ENCODE measurements at places on chromosomes 12 and 14.

GRCh38 chr14:72740504-72740961 is 153.4 kb downstream of the DPF3 start:
- no peak for DNase-seq

GRCh38 chr12:94207849-94208621 is 59.7 kb downstream of the PLXNC1 start:
- no peak for DNase-seq

- no peak for DNase-seq
Observed at GRCh38 chr14:61599942-61600341, 95.4 kb upstream of the HIF1A start.

DNA sequence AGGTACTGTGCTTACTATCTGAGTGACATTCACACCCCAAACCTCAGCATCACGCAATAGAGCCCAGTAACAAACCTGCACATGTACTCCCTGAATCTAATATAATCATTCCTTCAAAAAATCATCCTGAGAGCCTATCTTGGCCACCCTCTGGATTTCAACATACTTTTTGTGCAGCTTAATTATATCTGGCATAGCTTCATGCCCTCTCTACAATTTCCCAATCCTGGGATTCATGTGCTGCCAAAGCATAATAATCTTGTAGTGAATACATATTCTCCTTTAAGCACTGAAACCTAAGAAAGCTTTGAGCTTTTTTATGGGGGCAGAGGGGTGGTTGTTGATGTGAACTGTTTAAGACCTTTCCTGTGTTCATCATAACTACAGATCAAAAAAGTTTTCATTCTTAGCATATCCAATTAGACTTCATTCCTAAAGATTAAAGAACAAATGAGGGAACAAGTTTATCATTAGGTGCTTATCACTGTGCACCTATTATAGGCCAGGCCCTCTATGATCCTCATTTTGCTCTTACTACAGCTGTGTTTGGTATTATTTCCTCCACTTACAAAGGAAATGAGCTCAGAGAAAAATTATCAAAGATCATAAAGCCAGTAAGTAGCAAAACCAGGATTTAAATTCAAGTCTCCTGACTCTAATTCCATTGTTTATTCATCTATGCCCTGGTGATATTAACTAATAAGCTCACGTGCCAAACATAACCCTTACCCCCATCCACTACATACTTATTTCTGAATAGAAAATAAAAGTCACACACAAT is 51.2 kb downstream of the SINHCAF start:
- no peak for DNase-seq

DNA sequence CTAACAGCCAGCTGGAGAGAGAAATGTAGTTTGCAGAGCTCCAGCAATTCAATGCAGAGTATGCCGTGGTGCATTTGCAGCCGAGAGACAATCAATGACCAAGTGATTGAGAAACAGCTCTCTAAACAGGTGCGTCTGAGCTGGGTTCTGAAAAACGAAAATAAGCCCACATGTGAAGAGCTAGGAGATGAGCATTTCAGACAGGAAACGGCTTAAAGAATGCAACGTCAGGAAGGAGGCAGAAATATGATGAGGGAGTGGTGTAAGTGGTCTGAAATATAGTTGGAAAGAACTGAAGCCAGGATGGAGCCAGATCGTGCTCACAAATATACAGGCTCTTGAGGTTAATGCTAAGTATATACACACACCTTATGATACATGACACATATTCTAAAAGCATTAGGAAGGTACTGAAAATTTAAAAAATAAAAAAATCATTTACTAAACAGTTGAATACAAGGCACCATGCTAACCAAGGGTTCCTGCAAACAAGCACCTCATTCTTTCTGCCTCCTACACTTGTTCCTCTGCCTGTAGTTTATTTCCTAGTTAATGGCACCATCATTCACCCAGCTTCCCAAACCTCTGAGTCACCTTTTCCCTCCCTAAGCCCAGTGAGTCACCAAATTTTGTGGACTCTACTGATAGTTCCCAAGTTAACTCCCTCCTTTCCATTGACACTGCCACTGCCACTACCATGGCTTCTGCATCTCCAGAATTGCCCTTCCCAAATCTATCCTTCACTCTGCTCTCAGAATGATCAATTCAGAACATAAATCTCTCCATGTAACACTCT is 2.3 kb upstream of the GARIN2 start:
- no peak for DNase-seq

GRCh38 chr12:5873281-5873919 is 71.7 kb downstream of the ANO2 start:
- DNase-seq = no peak

DNA sequence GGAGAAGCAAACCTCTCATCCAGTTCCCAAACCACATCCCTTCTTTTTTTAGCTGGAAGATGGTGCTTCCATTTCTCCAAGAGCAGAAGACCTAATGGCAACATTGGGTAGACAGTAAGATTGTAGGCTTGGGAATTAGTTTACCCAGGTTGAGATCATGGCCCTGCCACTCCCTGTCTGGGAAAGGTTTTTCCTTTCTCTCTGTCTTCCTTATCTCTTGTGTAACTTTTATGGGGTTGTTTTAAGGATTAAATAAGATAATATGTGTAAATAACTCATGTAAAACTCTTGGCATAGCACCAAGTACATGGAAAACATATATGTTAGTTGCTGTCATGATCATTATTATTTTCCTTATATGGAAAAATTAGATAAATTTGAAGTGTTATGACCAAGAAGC is 23.2 kb upstream of the PSMA6 start:
- DNase-seq = no peak

DNA sequence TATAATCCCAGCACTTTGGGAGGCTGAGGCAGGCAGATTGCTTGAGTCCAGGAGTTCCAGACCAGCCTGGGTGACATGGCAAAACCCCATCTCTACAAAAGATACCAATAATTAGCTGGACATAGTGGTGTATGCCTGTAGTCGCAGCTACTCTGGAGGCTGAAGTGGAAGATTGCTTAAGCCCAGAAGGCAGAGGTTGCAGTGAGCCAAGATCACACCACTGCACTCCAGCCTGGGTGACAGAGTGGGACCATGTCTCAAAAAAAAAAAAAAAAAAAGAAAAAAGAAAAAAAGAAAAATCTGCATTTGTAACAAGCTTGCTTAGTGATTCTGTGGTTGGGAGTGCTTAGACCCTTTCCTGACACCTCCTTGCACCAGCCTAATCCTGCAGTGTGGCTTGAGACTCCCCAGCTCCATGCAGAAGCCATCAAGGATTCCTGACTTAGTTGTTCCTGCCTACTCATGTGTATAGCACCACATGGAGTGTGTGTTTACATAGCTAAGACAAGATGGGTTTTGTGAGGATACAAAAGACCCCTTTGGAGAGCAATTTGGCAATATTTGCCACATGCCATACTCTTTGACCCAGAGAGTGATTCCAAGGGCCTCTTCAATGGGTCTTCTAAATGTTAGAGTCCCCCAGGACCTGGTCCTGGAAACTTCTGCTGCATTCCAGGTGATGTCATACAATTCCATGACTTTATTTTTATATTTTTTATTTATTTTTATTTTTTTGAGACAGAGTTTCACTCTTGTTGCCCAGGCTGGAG is 5.1 kb upstream of the TMED10 start:
- DNase-seq = no peak

DNA sequence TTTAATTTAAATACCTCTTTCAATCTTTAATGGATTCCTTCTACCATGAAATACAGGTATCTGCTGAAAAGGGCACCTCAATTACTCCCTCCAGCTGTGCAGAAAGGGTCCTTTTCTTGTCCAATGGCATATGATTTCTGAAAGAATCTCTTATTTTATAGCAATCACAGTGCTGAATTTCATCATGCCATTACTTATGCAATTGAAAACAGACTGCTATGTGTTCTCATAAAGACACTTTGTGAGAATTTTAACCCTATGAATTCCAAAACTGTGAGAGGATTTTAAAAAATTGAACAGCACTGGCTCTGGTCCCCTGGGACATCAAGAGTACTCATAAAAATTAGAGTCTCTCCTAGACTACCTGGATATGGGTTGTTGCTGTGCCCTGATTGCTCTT is 45.9 kb upstream of the CNOT2 start:
- DNase-seq = no peak

DNA sequence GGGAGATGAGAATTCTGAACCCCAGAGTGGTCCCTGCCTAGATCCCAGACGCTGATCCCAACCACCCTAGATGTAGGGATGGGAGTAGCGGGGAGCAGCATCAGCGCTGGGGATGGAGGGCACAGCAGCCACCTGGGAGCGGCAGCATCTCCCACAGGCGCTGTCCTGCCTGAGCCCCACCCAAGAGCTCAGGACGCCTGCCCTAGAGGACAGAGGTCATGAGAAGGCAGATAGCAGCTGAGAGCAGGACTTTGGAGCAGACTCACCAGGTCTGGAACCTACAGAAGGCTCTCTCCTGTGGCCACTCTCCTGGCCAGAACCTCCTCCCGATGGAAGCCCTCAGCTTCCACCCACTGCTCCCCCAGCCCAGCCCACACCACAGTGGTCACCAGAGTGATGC is 7.2 kb downstream of the CCDC85C start:
- DNase-seq = no peak

- no peak for DNase-seq
Observed at GRCh38 chr12:71731439-71732356, 23.0 kb upstream of the RAB21 start.

DNA sequence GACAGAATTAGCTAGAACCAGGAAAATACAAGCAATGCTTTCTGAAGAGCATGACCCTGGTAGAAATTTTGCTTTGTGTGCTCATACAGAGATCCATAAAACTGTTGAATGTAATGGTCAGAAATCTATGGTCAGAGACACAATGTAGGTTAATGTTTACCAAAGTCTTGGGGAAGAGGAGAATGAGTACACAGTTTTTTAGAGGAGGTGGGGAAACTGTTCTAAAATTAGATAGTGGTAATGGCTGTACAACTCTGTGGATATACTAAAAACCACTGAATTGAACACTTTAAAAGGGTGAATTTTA is 109.5 kb upstream of the ARHGAP5 start:
- DNase-seq = no peak

- no peak for DNase-seq
Observed at GRCh38 chr12:28870839-28871440, 278.1 kb upstream of the FAR2 start.

GRCh38 chr12:48414021-48414420 is 58.3 kb upstream of the ANP32D start:
- DNase-seq = no peak

DNA sequence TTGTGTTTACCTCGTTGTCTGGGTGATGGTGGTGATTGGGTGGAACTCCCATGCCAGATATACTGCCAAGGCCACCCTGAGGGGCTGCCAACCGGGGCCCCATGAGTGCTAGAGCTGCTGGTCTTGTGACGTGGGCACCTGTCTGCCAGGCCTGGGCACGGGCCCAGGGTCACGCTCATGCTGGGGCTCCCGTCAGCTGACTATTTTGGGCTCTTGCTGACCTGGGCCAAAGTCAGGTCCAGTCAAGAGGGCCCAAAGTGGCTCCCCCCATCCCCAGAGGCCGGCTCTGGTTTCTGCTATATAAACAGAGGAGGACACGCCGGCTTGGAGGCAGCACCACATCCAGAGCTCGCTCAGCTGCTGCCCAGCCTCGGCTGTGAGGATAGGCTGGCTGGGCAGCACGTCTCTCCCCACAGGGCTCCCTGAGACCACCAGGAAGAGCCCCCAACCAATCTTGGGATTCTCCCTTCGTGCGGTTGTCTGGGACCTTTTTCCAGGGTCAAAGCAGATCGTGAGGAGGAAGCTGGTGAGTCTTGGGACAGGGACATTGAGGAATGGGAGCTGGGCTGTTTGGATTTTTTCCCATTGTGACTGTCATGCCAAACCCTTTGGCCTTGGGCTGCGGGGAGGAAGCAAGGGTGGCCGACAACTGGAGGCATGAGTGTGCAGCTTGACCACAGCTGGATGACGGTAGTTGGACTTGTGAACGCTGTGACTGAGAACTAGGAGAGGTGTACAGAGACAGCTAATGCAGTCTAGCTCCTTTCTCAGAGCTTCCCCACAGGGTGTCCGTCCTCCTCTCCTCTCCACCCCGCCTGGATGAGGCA is 7.6 kb upstream of the NR4A1 start:
- DNase-seq = no peak

- no peak for DNase-seq
Observed at GRCh38 chr14:64602826-64603225, 53.1 kb downstream of the PPP1R36 start.

- DNase-seq = no peak
Observed at GRCh38 chr12:109757671-109758265, 44.1 kb downstream of the FAM222A start.

DNA sequence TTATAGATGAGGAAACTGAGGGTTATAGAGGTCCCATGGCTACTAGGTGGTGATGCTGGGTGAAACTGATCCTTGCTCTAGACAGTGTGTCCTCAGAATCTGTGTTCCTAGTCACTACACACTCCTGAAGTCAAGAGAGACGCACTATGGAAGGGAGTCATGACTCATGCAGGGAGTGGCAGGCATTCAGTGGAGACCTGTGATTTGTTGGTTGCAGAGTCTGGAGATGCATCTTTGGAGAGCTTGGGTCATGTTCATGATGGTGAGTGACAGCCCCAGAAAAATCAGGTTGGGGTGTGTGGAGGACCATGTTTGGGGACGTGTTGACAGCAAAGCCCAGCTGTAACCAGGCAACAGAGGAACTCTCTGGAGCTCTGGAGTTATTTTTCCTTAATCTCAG is 38.0 kb upstream of the FBXO21 start:
- no peak for DNase-seq

GRCh38 chr14:57848353-57848752 is 17.5 kb downstream of the SLC35F4 start:
- DNase-seq = no peak

- DNase-seq = no peak
Observed at GRCh38 chr12:48810903-48811431, 7.3 kb upstream of the CACNB3 start.

DNA sequence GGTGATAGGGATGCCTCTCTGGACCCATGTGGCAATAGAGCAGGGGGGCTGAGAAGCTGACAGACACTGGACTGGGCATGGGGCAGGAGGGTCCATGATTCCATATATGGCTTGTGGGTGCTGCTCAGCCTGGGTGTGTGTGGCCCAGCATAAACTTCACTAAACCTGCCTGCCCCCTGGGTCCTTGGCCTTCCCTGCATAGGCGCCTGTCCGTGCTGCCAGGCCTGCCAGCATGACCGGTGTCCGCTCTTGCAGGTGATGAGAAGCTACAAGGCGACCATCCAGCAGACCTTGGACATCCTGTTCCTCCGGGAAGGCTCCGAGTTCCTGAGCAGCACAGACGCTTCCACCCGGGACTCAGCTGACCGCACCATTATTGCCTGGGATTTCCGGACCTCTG is 61.6 kb downstream of the BEGAIN start:
- no peak for DNase-seq

- no peak for DNase-seq
Observed at GRCh38 chr14:88933191-88933590, 108.7 kb downstream of the TTC8 start.

Measured in stimulated activated CD8-positive, alpha-beta memory T cell treated with anti-CD3 and anti-CD28 coated beads, Interleukin-4, amount 100 ng/mL, for 4 hours (primary cell).